Thoracic aorta endothelial cell (primary cell): ENCODE measurements at places on chromosomes 12 and 14. TPM values are rescaled to one million over a fixed set of nuclear protein-coding genes. Genes with fewer than 3 reads are reported as not detected.

Gene BHLHE41
- 0.07 and 0.53 TPM in 2 replicates for total RNA-seq

Gene RASAL1
- not detected in 2 replicates for total RNA-seq

Gene AMDHD1
- total RNA-seq: 0.13 and 0.14 TPM in 2 replicates

Gene MMP17
- total RNA-seq: 3.2 and 4.8 TPM in 2 replicates

Gene GPR84
- total RNA-seq: not detected in 2 replicates

Gene KRT2
- not detected in 2 replicates for total RNA-seq

Gene NGB
- not detected in 2 replicates for total RNA-seq

Gene P3H3
- total RNA-seq: 56.1 and 68.3 TPM in 2 replicates

Gene CMKLR1
- total RNA-seq: 0.07 TPM in 1 of 2 replicates, not detected in the other

Gene INHBC
- total RNA-seq: not detected in 2 replicates
